ENCODE measurements at places on chromosomes 4 and X. TPM values are rescaled to one million over a fixed set of nuclear protein-coding genes. Genes with fewer than 3 reads are reported as not detected.
A peak's percentile ranks its signal among the peaks of the same experiment; 100 is the strongest.

DNA sequence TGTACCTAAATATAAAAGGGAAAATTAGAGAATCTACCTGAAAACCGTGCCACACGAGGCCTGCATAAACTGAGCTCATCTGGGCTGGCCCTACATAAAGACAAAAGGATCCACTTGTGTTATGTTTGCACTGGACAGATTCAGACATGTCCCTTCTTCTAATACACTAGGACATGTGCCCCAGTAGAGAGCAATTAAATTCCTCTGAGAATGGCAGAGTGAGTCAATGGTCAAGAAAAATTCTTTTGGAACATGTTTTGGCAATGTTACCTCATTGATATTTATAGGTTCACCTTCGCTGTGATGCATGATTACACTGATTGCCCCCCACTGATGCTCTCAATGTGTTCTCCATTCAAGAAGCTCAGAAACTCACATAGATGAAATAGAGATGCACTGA lies 95.2 kb downstream of the MANBA start:
- no peak for DNase-seq

The PDGFRA gene
- total RNA-seq: not detected

GRCh38 chr4:87406462-87406861 lies 15.5 kb upstream of the HSD17B11 start:
- no peak for DNase-seq

DNA sequence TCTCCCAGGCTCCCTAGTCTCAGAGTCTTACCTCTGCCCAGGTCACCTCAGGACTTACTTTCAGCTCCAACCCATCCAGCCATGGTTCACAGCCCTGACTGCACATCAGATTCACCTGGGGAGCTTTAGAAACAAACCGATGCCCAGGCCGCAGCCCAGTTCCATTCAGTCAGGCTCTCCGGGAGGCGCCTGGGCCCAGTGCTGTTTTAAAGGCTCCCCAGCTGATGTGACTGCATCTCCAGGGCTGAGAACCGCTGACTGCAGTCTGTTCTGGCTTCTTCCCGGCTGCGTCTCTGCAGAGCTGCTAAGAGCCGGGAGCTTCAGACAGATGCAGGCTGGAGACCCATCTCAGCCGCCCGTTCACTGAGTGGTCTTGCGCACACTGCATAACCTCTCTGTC lies 44.4 kb upstream of the LGI2 start:
- no peak for DNase-seq

DNA sequence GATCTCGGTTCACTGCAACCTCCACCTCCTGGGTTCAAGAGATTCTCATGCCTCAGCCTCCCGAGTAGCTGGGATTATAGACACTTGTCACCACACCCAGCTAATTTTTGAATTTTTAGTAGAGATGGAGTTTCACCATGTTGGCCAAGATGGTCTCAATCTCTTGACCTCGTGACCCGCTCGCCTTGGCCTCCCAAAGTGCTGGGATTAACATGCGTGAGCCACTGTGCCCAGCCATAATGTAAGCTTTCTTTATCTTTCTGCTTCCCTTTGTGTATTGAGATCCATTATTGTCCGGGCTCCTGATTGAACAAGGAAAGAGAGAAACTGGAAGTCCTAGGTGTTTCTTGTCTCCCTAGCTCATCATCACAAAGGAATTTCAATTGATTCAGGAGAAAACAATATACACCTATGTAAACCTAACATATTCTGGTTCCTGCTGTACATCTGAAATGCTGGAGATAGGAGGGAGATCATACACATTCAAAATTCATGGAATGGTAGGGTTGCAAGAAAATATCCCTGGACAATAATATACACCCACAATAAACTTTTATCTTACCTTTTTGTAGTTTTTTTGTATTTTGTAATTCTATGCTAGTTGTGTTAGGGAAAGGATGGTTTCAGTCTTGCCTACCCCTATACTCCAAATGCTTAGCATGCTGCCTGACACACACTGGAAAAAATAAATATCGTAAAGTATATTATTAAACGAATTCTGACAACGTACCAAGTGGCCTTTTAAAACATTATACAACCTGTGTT lies 194.4 kb upstream of the HS3ST1 start:
- no peak for DNase-seq

DNA sequence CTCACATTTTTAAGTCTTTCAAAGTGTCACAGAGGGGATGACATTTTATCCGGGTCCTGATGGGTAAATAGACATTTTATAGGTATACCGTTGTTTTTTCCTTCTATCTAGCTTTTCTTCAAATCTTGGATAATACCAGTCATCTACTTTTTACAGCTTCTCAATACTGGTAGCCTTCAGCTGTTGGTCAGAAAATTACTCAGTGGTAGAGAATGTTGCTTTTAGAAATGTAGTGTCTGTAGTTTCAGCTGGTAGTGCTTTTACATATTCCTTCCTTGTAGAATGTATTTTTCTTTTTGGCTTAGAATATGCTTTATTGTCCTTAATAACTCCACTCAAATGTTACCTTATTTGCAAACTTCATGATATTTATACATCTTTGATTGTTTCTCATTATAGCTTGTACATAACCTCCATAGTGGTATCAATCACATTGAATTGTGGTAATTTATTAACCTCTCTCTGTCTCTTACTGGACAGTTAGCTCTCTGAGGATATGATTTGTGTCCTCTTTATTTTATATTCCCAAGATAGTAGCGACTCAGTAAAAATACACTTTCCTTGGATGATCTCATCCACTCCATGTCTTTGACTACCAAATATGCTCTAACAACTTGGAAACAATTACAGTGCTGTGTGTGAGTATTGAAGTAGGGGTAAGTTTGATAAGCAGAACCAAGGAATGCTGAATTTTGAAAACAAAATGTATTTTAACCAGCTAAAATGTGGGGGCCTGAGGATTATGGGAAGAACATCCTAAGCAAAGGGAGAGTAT lies 53.8 kb downstream of the RAP1GDS1 start:
- DNase-seq: no peak

The PCDH18 gene
- total RNA-seq: 1.3 TPM

GRCh38 chr4:123956204-123956603 lies 559.6 kb downstream of the SPRY1 start:
- DNase-seq: no peak

The RTL9 gene
- total RNA-seq: 0.26 TPM

GRCh38 chr4:105145903-105146275 lies 787 bp upstream of the TET2 start:
- no peak for DNase-seq

GRCh38 chr4:110309675-110310074 lies 111.3 kb upstream of the ELOVL6 start:
- no peak for DNase-seq

GRCh38 chr4:7865533-7865932 lies 74.1 kb downstream of the AFAP1 start:
- no peak for DNase-seq

DNA sequence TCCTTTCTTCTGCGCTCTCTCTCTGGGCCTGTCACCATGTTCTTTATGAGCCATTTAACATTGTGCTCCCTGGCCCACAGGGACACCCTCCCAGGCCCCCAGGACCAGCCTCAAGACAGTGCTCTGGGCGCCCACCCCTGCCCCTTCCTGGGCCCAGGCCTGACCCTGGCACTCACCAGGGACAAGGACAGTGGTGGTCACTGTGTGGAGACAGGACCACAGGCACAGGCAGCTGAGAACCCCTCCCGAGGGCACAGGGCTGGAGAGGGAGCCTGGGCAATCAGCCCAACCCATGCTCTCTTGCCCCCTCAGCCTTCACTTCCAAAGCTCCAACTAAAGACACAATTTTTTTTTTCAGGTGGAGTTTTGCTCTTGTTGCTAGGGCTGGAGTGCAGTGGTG lies 218.2 kb upstream of the PSAPL1 start:
- DNase-seq: no peak

DNA sequence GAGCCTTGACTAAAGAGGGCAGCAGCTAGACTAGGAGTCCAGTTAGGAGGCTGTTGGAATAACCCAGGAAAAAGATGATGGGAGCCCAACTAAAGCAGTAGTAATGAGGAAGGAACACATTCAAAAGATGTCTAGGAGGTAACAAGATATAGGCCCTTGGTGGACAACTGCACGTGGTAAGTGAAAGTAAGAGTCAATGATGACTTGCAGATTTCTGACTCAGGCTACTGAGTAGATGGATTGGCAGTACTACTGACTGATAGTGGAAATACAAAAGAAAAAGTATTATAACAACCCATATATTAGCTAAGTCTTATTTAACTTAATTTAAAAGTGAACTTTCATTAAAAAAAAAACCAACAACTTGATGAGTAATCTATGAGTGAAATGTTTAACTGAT lies 74.0 kb downstream of the PAK3 start:
- DNase-seq: peak; percentile 6

DNA sequence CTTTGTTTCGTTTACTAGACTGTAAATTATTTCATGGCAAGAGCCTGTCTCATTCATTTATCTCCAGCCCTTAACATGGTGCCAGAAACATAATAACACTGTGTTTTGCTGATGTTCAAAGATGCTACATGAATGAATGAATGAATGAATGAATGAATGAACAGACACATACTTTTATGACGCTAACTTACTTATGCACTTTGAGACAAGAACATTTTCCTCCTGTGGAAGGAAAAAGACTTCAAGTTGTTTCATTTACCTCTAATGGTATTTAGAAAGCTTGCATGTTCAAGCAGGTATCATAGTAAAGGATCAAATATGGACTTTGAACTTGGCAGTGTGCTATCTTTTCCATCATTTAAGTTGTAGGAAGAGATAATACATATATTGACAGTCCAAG lies 131.6 kb downstream of the GLRA2 start:
- DNase-seq: no peak

DNA sequence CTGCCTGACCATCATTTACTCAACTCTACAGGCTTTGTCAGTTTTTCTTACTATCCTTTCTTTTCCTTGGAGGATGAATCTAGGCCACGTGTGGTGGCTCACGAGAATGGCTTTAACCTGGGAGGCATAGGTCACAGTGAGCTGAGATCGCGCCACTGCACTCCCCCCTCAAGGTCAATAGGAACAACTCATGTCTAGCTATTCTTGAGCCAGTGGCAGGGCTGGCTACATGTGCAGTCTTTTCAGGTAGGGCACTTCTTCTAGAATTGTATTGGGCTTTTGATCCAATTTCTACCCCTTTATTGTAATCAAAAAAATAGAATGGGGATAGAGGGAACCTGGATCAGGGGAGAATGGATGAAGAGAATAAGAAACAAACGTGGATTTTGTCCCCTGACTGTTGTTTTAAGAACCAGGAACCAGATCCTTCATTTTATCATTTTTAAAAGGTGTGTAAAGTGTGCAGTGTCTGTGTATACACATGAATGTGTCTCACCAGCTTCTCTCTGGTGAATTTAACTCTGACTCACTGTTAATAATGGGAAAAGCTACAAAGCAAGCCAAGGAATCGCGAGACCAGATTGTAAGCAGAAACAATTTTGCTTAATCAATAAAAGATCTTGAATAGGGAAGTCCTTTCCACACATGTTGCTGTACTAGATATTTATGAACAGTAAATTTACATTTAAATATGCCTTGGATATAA lies 283.9 kb upstream of the GPC4 start:
- DNase-seq: no peak

- no peak for DNase-seq
Observed at GRCh38 chrX:135528756-135529155, 8.3 kb downstream of the INTS6L start.

The DUSP21 gene
- not detected for total RNA-seq

The PWWP3B gene
- 2.3 TPM for total RNA-seq

- no peak for DNase-seq
Observed at GRCh38 chr4:9845791-9846493, 64.5 kb downstream of the DRD5 start.

The KIT gene
- 0.21 TPM for total RNA-seq

- DNase-seq: peak; percentile 75
Observed at GRCh38 chr4:108417923-108418322, 202.5 kb upstream of the RPL34 start.

All from HT1080 (cell line).